Activated CD8-positive, alpha-beta memory T cell treated with anti-CD3 and anti-CD28 coated beads for 1 hour (primary cell): ENCODE measurements at places on chromosomes 1 and 21.

DNA sequence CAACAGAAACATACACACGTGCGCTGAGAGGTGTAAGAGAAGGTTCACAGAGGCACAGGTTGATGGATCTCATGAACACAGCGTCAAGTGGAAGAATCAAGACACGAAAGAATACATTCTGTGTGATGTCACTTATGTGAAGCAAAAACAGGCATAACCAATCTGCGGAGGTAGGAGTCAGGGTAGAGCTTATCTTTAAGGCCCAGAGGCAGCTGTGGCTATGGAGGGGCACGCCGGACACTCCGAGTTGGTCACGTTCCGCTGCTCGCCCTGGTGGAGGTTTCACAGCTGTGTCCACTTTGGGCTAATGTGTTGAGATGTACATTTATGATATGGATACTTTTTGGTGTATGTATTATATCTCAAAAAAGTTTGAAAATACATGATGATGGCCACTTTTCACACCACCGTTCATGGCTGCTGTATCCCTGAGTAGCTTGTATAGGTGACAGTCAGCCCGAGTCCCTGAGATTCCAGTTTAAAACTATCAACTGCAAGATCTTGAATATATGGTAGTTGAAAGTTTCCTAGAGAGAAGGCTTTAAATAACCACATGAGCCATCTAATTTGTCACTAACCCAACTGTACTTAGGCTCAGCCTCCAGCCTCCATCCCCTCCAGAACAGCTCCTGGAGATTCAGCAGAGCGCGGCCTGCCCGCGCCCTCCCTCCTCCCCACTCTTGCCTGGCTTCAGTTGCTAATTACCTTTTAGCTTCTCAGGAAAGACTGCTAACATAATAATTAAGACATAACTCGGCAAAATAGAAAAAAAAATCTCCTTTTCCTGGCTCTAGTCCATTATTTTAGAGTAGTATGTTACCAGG lies 6.7 kb upstream of the ADARB1 start:
- DNase-seq: no peak

DNA sequence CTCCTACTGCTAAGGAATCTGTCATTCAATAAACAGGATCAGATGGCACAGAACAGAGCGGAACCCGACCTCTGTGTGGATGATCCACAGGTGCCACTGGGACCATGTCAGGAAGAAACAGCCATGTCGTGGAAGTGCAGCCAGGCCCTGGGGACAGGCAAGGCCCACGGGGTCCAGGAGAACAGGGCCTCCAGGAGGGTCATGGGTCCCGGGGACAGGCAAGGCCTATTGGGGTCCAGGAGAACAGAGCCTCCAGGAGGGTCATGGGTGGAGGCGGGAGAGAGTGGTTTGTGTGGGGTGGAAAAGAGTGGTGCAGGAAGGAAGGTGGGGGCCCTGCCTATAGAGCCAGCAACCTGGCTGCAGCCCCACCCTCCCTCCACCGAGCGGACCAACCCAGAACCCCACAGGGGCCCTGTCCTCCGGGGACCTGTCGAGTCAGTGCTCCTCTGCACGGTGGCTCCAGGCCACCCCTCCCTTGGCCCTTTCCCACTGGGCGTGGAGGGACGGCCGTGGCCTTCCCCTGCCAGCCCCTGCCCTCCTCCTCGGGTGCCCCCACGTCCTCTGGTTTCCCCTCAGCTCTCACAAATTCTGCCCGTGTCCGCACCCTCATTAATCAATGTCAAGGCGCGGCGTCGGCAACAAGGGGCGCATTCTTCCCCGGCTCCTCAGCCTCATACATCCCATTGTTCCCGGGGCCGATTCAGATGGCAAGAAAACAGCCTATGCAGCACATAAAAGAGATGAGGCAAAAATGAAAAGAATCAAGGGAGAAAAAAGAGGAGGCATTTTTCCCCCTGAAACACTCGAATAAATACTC lies 146.4 kb downstream of the PRDM16 start:
- DNase-seq: no peak

DNA sequence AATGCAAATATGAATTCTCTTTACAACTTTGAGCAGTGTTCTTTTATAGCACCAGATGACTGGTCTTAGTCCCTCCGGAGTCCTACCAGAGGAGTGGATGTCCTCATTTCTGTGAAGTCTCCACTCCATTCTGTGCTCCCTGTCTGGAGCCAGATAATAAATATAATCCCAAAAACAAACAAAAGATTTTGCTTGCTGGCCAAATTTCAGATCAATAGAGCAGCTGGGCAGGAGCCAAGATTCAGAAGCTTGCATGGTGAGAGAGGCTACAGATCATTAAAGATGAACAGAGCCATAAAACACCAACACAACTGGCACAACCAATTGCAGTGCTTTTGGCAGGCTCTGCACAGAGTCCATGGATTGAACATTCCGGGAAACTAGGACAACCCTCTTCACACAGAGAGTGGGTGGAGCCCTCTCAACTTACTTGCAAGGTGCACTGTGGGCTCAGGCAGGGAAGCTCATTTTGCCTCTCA lies 231.5 kb upstream of the SNX7 start:
- no peak for DNase-seq

DNA sequence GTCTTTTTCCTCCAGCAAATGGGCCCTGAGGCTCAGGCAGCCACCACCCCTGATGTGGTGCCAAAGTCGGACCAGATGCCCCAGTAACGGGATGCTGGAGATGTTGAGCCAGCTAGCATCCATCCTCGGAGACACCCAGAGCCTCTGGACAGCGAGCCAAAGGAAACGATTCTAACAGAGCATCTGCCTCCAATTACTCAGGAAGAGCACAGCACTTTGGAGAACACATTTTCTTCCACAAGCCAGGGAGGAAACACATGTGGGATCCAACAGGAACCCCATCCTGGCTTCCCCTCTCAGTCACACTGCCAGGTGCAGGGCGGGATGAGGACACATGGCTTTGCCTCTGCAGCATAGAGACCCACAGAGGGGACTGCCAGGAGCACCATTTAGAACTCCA lies 44.9 kb downstream of the C1orf198 start:
- no peak for DNase-seq

DNA sequence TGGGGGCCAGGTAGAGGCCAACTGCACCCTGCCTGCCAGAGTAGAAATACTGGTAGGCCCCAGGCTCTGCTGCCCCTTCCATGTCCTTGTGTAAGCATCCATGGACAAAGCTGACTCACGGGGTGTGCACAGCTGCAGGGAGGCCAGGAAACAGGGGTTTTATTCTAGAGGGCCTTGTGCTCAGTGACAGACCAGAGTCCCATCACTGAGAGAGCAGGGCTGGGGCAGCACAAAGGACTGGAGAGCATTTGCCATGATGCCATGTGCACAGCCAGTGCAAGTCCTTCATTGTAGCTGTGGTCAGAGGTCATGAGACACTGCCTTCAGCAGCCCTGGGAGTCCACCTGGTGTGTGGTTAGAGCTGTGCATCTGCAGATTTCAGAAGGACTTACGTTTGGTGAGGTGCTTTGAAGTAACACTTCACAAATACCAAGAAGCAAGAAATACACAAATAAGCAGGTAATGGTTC lies 8.1 kb downstream of the ARF1 start:
- no peak for DNase-seq

- DNase-seq: no peak
Measured at GRCh38 chr1:7407544-7407895, 363.6 kb upstream of the VAMP3 start.

GRCh38 chr21:39150316-39150715 lies 32.9 kb downstream of the PSMG1 start:
- no peak for DNase-seq
